ENCODE measurements at places on chromosomes 1 and 21. TPM values are rescaled to one million over a fixed set of nuclear protein-coding genes. Genes with fewer than 3 reads are reported as not detected.

C1orf167 gene
- polyA plus RNA-seq, result 1.3 TPM

PTGFRN gene
- 25.9 TPM for polyA plus RNA-seq

TDRD5 gene
- 0.48 TPM for polyA plus RNA-seq

KCNE2 gene
- 0.14 TPM for polyA plus RNA-seq

RGS8 gene
- polyA plus RNA-seq, result not detected

SAMD11 gene
- polyA plus RNA-seq, result 1.5 TPM

LENEP gene
- not detected for polyA plus RNA-seq

CHRM3 gene
- 0.71 TPM for polyA plus RNA-seq

PLA2G4A gene
- 6.3 TPM for polyA plus RNA-seq

PCP4L1 gene
- 10.0 TPM for polyA plus RNA-seq

PLEKHA6 gene
- 11.0 TPM for polyA plus RNA-seq

MARK1 gene
- 3.8 TPM for polyA plus RNA-seq

ANGPTL3 gene
- not detected for polyA plus RNA-seq

NPHS2 gene
- not detected for polyA plus RNA-seq

PADI2 gene
- 0.58 TPM for polyA plus RNA-seq

PIGR gene
- polyA plus RNA-seq, result 1.2 TPM

AKNAD1 gene
- 3.3 TPM for polyA plus RNA-seq

ARHGEF10L gene
- 64.4 TPM for polyA plus RNA-seq

FMO4 gene
- 1.6 TPM for polyA plus RNA-seq

CFAP57 gene
- 0.02 TPM for polyA plus RNA-seq

MRPL39 gene
- 24.6 TPM for polyA plus RNA-seq

All from esophagus (tissue), 2 donors.